ENCODE measurements at places on chromosomes 2 and 18.

- ATAC-seq = no peak
These were observed 280.4 kb downstream of the TDRD15 start for GRCh38 chr2:21404137-21404536.

DNA sequence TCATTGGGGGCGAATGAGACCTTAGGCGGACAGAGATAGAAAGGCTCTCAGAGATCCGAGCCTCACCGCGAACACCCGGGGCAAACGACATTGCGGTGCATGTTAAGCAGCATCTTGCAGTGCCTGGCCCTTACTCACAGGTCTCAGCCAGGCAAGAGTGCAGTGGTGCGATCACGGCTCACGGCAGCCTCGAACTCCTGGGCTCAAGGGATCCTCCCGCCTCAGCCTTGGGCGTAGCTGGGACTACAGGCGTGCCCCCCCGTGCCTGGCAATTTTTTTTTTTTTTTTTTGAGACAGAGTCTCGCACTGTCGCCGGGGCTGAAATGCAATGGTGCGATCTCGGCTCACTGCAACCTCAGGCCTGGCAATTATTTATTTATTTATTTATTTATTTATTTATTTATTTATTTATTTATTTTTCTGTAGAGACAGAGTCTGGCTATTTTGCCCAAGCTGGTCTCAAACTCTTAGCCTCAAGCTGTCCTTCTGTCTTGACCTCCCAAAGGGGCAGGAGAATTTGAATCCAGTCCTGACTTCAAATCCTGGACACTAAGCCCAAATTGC lies 1.3 kb downstream of the LAMA3 start:
- ATAC-seq = no peak

DNA sequence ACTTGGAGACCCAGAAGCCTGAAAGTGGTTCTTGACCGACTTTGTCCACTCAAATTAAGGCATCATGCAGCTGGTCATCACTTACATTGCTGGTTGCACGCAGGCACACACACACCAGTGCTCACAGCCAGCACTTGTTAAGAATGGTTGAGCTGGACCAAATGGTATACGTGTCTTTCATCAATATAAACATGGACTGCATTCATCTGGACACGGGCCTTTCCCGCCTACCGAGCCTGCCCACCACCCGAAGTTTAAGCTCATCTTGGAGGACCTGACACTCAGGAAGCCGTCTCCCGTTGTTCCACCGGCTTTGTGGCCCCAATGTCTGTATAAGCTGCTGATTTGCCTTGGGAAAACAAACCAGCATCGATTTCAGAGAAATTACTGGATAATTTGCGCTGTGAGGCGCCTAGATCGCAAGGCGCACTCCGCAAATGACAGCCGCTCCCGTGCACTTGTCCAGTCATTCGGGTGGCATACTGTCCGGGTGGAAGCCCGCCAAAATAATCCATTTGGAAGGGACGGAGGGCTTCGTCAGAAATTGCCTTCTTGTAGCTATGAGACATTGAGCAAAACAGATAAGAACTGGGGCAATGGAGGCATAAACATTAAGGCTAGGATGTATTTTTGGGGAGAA lies 40.1 kb upstream of the AKAIN1 start:
- peak; percentile 53 for ATAC-seq

- peak; percentile 19 for ATAC-seq
These were observed 10.7 kb downstream of the COL6A3 start for GRCh38 chr2:237403024-237403882.

GRCh38 chr2:38605298-38605830 lies 2.6 kb upstream of the HNRNPLL start:
- no peak for ATAC-seq

DNA sequence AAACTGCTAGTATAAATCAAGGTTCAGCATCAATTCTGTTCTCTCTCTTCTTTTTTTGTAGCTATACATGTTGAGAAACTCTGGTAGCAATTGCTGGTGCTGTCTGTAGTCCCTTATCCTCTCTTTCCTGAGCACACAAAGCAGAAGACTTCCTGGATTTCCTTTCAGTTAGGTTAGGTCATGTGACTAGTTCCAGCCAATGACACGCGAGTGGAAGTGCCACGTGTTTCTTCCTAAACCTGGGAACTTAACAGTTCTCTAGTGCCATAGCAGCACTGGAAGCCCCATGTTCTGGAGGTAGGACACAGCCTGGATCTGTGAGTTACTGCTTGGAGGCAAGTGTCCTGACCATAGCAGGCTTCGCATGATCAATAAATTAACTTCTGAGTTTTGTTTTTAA lies 125.9 kb downstream of the PLA2R1 start:
- ATAC-seq = no peak

DNA sequence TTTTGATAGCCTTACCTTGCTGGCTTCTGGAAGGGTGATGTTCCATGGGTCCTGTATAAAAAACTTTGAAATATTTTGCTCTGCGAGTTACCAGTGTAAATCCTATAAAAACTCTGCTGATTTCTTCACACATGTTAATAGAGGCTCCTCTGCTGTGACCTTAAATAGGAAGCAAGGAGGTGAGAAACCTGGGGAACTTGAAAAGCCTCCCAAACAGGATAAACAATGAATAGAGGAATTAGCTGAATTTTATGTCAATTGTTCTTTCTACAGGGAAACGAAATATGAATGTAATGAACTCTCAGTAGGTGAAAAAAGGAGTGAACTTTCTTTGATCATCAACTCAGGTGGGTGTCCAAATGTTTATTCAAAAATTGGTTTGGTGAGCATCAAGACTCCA lies 10.8 kb upstream of the CCL20 start:
- no peak for ATAC-seq

DNA sequence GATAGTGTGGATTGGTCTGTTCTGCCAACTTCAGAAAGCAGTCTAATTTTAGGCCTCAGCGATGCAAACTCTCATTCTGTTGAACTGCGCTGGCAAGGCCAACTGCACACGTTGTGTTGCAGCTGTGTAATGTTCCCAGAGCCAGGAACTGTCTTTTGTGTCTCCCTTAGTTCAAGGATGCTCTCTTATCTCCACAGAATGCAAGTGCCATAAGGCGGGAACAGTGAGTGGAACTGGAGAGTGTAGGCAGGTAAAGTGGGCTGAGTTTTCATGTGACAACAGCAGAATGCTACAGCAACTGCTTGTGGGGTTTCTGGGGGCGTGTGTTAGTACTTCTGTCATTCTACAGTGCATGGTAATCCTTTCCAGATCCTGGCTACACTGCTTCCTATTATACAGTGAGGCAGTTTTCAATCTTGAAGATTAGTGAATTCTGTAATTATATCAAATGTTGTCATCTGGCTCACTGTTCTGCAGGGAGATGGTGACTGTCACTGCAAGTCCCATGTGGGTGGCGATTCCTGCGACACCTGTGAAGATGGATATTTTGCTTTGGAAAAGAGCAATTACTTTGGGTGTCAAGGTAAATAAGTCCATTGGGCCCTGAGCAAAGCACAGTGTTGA lies 125.8 kb downstream of the LAMA3 start:
- no peak for ATAC-seq

All from SK-N-SH treated with all-trans-retinoic acid at 6 μM for 48 hours (cell line).